Activated CD8-positive, alpha-beta memory T cell treated with anti-CD3 and anti-CD28 coated beads for 1 hour (primary cell): ENCODE measurements at places on chromosomes 7 and 10.

- no peak for DNase-seq
Observed at GRCh38 chr10:84659497-84660439, 331.4 kb downstream of the CCSER2 start.

- no peak for DNase-seq
Observed at GRCh38 chr7:158487631-158488151, 99.9 kb downstream of the PTPRN2 start.

DNA sequence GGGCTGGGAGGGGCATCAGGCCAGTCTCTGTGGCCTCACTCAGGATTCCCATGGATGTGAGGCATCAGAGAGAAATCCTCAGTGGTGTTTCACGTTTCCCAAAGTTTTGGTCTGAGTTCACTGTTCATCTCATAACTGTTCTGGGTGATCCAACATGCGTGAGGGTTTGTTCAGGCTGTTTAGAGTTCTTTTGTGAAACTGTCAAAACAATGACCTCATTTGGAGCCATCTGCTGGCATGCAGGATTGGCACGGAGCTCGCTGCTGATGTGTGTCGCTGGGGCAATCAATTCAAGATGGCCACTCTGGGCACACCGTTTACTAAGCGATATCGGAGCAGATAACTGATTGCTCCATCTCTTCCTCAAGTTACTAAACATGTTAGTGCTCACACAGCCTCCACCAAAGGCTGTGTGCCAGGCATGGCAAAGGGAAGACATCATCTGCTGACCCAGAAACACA lies 365.6 kb downstream of the WDR11 start:
- DNase-seq = no peak

DNA sequence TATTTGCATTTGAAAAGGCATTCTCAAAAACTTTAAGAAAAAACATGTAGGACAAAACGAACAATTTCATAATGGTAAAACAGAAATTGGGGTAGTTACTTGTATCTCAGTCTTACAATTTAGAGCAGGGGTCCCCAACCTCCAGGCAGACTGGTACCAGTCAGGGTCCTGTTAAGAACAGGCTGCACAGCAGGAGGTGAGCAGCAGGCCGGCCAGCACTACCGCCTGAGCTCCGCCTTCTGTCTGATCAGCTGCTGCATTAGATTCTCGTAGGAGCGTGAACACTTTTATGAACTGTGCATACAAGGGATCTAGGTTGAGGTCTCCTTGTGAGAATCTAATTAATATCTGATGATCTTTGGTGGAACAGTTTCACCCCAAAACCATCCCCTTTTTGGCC lies 77.3 kb downstream of the SEMA3A start:
- DNase-seq = no peak

DNA sequence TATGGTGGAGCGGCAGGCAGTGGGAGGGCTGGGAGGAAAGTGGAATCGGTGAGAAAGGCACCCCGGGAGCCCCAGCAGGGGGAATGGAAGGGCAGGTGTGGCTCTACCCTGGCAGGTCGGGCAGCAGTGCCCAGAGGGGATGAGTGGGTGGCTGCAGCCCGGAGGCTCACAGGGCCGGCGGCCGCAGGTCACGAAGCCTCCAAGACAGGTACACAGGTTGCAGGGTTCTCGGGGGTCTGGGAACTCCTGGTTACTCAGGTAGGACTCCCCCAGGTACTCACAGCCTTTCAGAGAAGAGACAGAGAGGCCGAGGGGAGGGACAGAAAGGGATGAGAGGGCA lies 21.8 kb downstream of the KCP start:
- DNase-seq = no peak

GRCh38 chr7:99899830-99900519 lies 19.4 kb downstream of the TRIM4 start:
- DNase-seq = no peak

- DNase-seq = no peak
Observed at GRCh38 chr7:80584778-80585177, 53.7 kb upstream of the CD36 start.

DNA sequence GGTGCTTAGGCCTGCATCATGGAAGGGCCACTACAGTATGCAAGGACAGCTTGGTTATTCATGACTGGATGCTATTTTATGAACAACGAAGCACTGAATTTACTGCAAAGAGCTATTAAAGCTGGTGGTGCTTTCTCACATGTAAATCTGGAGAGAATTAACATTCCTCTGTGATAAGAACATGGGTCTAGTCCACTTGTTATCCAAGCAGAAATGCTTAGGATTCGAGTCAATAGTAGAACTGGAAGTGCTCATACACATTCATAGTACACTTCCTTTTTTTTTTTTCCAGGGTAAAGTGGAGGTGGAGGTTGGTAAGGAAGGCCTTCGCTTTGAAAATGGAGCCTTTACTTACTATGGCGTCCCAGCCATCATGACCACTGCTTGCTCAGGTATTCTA lies 35.0 kb downstream of the CNNM1 start:
- no peak for DNase-seq

GRCh38 chr10:57303566-57303965 lies 942.5 kb upstream of the ZWINT start:
- no peak for DNase-seq

DNA sequence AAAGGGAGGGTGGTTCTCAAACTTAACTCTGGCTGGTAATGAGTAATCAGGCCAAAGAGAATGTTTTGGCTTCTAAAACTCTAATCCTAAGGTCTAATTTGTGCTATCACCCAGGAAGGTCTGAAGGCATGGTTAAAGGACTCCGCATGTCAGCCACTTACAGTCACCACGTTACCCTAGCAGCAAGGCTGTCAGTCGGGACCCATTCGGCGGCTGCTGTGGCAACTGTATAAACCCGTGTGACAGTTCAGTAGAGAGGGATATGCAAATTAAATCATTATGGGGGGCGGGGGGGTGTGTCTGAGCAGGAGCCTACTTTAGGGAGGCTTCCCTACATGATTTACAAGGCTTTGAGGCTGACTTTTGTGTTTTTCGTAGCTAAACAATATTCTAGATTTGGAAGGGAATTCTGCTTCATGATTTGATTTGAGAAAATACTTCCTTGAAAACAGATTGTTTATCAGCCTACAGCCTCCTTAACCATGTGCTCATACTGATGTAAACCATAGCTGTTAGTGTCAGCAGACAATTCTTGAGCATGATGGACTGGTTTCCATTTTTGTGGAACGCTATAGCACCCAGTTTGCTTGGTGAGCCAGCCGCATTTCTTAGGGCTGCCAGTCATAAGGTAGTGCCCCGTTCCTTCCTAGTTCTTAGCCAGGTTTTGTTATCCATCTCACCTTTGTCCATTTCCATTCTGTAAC lies 284.4 kb downstream of the USP6NL start:
- no peak for DNase-seq

- DNase-seq = no peak
Observed at GRCh38 chr10:103839519-103839871, 15.9 kb downstream of the SH3PXD2A start.

DNA sequence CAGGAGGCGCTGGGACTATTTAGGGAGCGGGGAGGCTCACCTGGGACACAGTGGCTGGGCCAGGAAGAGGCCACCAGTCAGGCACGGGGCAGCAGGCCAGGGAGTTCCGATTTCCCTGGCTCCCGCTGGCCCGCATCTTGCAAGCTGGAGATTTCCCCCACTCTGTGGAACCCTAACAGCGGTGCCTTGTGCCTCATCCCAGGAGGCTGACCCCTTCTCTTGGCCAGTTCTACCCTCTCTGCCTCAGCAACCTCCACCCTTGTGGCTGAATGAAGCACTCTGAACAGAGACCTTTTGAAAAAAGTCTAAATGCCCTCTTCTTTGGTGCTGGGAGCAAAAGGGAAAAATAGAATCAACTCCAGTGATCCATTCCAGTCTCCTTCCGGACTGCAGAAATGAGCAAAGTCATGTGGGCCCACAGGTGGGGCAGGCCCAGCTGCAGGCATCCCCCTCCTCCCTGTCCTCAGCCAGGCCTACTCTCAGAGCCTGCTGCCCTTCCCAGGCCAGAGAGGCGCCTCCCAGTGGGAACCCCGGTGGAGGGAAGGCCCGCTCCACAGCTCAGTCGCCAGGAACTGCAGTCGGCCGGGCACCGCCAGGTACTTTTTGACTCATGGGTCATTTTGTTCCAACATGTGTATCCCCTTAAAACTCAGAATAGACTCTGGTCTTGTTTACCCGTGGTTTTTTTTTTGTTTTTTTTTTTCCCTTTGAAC lies 155.5 kb downstream of the ZNF248 start:
- DNase-seq = no peak

DNA sequence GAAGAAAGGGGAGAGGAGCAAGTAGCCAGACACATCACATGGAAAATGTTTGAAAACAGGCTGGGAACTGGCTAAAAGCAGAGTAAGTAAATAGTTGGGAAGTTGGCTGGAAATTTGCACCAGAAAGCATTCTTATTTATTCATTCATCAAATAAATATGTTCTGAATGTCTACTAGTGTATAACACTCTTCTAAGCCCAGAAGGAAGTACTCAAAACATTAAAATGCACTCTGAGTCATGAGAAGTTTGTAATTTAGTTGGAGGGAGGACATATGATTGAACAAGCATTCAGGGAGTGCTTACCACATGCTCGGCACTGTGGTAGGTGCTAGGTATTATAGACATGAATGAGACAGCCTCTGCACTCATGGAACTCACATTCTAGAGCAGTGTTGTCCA lies 37.0 kb upstream of the CNNM1 start:
- DNase-seq = no peak

- DNase-seq = no peak
Observed at GRCh38 chr7:23357190-23358093, 58.3 kb downstream of the MALSU1 start.

DNA sequence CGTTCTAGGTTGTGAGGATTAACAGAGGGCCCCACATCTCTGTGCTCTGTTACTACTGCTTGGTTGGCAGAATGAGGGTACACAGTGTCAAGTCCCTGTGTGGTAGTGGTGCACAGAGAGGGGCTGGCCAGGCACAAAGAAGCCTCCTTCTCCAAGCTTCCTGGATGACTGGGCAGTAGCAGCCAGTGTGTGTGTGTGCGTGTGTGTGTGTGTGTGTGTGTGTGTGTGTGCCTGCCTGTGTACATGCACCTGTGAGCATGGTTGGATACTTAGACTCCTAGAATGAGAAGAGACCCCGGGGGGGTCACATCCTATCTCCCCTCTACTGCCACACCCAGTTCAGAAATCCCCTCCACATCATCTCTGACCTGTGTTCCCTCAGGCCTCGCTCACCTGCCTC lies 146.7 kb upstream of the UNC5B start:
- no peak for DNase-seq

GRCh38 chr7:80026766-80027165 lies 107.9 kb upstream of the GNAI1 start:
- DNase-seq = no peak

- no peak for DNase-seq
Observed at GRCh38 chr10:36675458-36675880, 449.9 kb upstream of the ANKRD30A start.

DNA sequence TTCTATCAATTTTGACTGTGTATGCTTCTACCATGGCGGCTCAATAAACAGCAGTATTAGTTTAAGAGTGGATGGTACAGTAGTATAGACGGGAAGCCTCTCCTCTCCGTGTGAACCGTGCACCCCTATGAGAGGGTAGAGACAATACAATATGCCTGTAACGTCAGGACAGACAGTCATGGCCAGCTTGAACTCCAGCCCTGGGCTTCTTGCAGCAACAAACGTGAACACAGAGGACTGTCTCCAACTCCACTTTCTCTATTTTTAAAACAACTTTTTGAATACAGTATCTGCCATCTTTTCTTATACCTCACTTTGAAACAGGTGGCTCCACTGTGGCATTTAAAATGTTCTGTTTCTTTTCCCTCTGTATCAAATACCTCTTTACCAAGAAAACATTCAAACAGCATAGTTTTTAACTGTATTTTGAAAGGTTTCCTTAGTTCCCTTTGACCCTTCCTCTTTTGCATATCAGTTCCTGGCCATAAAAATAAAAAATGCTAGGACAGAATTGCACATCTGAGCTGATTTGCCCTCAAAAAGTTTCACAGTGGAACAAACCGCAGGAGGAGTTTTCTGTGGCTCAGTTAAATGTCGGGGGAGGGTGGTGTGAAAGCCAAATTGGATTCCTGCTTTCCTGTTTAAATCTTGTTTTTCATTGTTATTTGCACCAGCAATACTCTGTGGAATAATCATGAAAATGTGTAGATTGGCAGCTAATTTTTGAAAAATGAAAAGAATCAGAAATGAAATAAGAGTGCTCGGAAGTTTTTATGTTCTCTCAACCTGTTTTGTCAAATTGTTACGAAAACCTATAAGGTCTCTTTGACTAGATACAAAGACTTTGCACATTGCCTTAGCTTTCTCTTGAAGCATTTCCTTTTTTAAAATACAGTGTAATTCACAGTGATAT lies 8.0 kb downstream of the IKZF1 start:
- no peak for DNase-seq

GRCh38 chr10:63585041-63585440 lies 63.8 kb downstream of the REEP3 start:
- DNase-seq = no peak

DNA sequence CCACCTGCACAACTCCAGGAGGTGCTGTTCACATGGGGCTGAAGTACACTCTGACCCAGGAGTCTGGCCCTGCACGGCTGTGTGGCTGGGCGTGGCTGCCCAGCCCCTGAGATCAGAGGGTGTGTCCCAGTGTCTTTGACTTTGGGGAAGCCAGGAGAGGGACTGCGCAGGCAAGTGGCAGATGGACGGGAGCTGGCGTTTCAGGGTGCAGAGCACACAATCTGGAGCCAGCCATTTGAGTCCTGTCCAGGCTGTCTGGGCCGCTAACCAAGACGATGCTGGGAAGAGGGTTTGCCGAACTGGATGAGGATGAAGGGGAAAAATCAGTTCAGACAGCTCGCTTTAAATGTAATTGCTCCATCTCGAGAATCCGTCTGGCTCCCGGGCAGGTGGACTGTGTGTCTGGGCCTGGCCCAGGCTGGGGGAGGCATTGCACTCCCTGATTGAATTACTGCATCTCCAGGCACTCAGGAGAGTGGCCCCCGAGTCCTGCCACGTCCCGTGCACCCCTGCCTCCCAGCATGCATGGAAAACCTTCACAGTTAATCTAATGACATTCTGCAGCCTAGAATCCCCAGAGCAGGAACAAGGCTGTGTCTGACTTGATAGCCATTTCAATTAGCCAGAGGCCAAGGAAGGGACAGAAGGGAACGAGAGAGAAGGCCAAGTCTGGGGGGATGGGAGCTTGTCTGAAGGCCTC lies 120.8 kb upstream of the NANOS1 start:
- no peak for DNase-seq

DNA sequence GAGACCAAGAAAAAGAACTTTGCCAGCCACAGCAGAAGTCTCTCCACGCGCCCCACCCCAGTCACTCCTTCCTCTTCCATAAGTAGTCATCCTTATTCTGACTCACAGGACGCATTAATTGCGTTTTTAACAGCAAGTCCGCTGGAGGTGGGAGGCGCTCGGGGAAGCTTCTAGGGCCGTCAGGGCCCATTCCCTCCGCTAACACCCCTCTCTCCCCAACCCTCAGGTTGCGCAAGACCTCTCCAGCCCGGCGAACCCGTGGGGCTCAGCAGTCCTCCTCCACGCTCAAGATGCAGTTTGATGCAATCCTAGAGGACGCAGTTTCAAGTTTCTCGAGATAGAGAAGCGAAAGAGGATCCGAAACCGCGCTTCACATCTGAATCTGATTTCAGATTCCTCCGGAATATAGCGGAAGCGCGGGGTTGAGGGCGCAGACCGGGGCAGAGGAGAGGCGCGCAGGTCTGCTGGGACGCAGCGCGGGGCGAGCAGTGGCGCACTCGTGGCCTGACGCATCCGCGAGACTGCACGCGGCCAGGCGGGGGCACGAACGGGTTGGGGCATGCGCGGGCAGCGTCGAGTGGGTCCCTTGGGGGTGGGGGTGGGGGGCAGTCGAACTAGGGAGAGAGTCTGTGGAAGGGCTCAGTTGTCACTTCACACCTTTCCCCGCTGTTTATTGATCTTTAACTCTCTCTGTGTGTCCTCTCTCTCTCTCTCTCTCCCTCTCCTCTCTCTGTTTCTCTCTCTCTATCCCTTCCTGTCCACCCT lies 37.8 kb upstream of the PSAP start:
- DNase-seq = no peak

- DNase-seq = no peak
Observed at GRCh38 chr7:146185844-146186243, 69.2 kb downstream of the CNTNAP2 start.
